ENCODE measurements at places on chromosomes 6 and 20.

DNA sequence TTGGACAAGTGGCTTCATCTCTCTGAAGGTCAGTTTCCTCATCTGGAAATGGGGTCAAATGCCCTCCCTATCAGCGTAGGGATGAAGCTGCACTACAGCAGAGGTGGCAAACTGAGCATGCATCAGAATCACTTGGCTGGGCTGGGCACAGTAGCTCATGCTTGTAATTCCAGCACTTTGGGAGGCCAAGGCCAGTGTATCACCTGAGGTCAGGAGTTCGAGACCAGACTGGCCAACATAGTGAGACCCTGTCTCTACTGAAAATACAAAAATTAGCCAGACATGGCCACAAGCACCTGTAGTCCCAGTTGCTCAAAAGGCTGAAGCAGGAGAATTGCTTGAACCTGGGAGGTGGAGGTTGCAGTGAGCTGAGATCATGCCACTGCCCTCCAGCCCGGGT, 6.7 kb upstream of the MMP9 start:
- DNase-seq = no peak

- DNase-seq = no peak
These were observed 523 bp downstream of the CPXM1 start for GRCh38 chr20:2799688-2800520.

GRCh38 chr20:60224914-60225313, 266.7 kb downstream of the CDH26 start:
- no peak for DNase-seq

DNA sequence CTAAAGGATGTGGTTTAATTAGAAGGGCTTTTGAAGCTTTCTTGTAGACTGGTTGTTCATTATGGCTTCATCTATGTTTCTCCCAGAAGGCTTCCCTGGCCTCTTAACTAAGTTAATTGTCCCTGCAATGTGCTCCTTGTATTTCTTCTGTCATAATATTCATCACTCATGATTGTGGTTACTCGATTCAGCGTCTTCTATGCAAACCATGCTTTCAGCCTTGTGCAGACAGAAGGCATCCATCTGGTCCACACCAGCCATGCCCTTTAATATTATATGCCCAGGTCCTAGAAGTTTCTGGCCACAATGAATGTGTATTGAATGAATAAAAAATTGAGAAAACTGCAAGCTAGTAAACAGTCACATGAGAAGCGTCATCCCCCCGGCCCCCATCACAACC, 163.2 kb downstream of the KHDC1L start:
- no peak for DNase-seq

- no peak for DNase-seq
These were observed 24.0 kb downstream of the FGD2 start for GRCh38 chr6:37029249-37029971.

- DNase-seq = no peak
These were observed 49.0 kb downstream of the MDGA1 start for GRCh38 chr6:37648465-37649330.

- DNase-seq = no peak
These were observed 26.6 kb upstream of the SUMO4 start for GRCh38 chr6:149373511-149373910.

GRCh38 chr6:90249034-90249433, 47.6 kb downstream of the BACH2 start:
- DNase-seq = no peak

DNA sequence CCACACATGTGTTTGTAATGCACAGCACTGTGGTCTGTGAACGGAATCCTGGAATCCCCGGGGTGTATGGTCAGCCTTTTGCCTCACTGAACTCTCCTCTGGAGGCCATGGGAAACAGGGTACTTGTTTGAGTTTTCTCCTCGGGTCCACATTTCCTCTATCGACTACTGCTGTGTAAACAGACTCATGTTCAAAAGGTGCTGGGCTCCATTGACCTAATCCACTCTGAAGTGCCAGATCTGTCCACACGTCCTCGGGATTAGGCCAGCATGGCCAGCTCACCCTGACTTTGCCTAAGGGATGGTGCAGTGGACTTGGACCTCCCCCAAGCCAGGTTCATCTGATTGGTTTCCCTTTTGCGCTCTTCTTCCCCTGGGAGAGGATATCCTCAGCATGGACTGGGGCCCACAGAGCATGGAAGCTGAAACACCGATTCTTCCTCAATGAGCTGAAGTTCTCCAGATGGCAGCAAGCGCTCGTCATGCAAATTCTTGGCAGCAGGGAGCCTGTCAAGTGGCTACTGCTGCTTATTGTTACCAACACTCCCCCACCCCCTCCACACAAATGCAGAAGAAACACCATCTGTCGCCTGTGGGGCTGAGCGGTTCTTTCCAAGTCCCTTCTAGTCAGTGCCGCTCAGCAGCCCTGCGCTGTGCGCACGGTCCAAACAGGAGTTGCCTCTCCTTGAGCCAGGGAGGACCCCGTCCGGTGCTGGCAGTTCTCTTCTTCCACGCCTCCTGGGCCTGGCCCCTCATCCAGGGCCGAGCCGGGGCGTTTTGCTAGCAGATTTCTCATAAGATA, 292.6 kb upstream of the MARCKS start:
- no peak for DNase-seq

GRCh38 chr6:15477746-15478145, 185.1 kb downstream of the DTNBP1 start:
- no peak for DNase-seq

DNA sequence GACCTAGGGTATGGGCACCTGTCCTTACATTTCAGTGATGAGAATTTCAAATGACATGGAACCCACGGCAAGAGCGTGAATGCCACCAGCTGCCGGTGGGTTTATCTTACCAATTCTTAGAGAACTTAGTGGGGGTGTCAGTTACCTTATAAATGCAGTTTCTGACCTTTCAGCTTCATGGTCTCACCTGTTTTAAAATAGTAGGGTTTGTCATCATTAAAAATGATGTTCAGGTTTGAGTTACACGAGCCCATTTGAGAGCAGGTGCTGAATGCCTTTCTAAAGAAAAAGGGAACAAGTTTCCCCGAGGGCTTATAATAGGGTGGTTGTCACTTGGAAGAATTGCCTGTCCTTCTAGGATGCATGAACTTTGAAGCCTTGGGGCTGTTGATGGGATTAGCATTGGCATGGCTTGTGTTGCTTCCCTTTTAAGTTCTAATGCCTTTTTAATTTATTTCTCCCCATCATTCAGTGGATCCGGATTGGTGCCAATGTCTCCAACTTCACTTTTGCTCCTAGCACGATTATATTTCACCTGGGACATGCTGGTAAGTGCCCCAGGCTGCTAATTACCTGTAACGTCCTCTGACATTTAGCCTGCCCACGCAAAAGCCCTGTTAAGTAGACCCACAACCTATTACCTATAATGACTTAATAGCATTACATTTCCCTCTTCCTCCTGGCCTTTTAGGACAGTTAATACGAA, 27.9 kb downstream of the GHRH start:
- no peak for DNase-seq

DNA sequence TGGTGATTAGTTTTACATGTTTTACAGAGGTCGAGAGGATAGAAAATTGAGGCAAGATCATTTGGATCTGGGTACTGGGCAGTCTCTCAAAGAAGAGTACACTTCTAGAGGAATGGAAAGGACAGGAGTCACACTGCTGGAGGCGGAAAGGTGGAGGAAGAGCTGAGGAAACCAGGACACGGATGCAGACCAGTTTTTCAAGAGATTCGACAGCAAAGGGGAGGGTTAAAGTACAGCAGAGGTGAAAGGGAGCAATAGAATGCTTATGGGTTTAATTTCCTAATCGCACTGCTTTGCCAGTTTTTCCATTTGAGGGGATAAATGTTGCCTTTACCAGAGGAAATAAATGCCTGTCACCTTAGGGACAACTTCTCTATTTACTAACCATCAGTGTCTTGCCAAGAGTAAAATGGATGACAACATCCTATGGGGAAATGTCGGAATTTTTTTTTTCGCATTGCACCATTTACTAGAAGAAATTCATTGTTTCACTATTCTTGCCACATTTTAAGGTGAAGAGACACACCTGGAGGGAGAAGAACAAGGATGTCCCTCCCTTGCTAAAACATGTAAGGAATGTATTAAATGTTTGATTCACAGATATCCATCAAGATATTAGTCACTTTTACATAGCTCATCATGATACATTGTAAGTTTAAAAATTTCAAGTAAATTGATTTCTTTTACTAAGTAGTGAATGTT, 226.6 kb downstream of the COL12A1 start:
- DNase-seq = no peak

DNA sequence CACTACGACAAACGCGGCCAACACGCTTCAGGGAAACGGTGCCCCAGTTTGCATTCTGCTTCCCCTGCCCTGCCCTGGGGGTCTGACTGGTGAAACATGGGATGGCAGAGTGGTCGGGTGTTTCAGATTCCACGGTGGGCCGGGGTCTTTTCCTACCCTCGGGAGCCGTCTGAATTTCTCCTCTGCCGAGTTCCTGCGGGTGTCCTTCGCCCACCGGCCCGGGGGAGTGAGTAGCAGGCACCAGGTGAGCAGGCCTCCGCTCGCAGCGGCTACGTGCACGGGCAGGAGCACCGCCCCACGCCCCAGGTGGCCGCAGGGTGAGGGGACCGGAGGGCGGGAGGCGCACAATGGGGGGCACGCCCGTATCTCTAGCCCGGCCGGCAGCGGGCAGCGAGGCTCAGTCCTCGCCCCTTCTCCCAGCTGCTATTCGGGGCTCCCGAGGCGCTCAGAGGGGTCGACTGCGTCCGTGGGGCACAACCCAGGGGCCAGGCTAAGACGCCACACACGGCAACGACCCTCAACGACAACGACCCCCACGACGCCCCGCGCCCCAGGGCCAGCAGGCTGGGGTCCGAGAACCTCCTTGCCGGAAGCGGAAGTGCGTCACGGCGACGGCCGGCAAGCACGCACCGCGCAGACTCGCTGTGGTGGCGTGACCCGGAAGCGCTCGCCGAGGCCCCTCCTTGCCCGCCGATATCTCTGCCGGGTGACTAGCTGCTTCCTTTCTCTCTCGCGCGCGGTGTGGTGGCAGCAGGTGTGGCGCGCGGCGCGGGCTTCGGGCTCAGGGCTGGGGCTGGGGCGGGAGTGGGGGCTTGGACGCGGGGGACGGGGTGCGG, at the start of gene RPS21:
RPS21 (plus strand) TSS at position 721 of the 836 bp plus-strand sequence. CDS start 236 bp downstream, outside the sequence.
- DNase-seq = peak; percentile 81

DNA sequence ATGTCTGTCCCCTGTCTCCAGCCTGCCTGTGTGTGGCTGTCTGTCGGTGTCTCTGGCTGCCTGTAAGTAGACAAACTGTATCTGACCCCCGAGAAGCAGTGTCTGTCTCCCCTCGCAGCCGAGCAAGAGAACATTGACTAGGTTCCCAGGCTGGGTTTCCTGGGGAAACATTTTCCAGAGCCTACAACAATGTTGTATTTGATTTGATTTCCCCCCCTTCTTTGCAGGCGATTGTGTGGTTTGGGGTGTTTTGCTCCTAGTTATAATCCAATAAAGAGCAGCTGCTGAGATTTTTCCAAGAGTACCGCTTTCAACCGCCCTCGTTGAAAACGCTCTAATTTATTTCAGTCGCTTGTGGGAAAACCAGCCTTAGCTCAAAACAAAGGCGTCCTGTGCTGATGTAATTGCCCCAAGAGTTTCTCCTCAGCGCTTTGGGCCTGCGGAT, 92.6 kb downstream of the CDC5L start:
- no peak for DNase-seq

Data from activated CD4-positive, CD25-positive, alpha-beta regulatory T cell (primary cell).